Substantia nigra (tissue), 51 donors: ENCODE measurements at places on chromosomes 11 and 22.

- no peak for DNase-seq
These were observed 506 bp downstream of the MCM5 start for GRCh38 chr22:35400501-35400790.

GRCh38 chr11:66371627-66372415, at the start of gene SLC29A2:
TSS of gene SLC29A2 (minus strand) at chr11:66371760. CDS start at chr11:66371591, 169 bp downstream.
- peak; percentile 74 for DNase-seq

DNA sequence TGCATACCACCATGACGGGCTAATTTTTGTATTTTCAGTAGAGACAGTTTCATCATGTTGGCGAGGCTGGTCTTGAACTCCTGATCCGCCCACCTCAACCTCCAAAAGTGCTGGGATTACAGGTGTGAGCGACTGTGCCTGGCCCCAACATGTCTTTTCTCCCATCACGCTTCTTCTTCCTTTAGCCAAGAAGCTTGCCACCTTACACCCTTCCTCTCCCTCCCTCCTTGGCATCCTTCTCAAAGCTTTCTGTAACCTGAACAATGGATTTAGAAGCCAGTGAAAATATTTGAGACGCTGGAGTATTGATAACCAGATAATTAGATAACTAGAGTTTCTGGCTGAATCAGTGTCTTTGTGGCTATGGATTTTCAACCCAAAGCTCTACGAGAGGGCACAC, 11.3 kb upstream of the NNMT start:
- no peak for DNase-seq

DNA sequence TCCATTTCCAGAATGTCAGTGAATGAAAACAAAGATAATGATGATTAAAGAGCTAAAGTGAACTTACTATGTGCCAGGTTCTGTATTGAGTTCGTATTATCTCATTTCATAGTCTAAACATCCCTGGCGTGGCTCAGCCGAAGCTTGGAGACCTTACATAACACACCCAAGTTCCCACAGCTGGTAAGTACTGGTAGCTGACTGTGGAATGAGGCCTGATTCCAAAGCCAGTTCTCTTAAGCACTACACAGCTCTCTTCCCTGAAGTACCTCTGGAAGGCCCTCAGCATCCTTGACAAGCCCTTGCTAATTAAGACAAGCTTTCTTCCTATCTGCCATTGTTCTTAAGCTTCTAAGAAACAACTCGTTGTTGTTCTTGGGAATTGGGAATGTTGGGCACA, 28.6 kb upstream of the NCAM1 start:
- DNase-seq = no peak

- no peak for DNase-seq
These were observed 86.8 kb downstream of the GALNT18 start for GRCh38 chr11:11534981-11535380.

DNA sequence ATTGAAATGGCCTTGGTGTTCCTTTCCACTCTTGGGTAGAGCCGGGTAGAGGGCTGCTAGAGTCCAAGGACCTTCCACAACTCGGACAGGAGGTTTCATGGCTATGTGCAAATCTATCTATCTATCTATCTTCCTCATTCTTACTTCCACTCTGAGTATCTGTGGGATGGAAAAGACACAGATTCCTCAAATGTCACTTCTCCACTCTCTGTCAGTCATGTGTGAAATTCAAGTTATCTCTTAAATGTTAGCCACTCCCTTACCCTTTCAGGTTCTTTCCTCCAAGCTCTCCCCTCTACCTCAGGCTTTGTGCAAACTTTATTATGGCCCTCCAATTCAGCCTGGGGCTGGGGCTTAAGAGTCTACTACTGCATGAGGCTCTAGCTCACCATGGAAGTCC, 84.3 kb downstream of the GDPD4 start:
- DNase-seq = no peak
